ENCODE measurements at places on chromosomes 16 and 17.

DNA sequence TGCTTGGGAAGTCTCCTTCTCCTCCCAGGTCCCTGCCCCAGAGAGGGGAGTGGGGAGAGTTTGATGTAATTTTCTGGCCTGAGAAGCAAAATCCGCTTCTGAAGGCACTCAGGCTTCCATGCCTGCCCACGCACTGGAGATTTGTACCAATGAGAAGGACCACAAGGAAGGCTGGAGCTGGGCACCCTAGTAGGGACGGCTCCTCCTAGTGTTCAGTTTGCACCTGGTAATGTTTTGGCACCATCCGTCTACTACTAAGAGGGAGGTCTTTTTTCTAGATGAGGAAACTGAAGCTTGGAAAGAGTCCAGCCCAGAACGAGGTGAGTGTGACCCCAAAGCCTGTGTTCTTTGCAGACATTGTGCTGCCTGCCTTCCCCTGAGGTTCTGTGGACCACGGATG is 83.6 kb upstream of the NLRP1 start:
- no peak for DNase-seq

GRCh38 chr17:28364665-28365363 is at the start of gene SEBOX:
Gene SEBOX (minus strand): TSS chr17:28365199. CDS start chr17:28365151, 48 bp downstream.
- no peak for DNase-seq

DNA sequence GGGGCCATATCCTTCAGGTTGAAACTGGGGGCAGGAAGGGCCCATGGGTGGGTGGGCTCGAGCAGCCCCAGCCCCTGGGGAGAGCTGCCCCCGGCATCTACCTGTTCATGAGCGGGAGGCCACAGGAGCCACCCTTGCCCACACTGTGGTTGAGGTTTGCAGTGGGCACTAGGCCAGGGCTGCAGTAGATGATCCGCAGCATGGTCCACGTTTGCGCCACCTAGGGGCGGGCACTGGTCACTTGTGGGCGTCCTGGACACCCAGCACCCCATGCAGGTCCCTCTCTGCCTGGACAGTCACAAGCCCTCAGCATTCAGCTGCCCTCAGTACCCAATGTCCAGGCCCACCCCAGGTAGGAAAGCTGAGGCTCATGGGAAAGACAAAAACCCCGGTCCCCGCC is 1.8 kb upstream of the JMJD8 start:
- peak; percentile 26 for DNase-seq

DNA sequence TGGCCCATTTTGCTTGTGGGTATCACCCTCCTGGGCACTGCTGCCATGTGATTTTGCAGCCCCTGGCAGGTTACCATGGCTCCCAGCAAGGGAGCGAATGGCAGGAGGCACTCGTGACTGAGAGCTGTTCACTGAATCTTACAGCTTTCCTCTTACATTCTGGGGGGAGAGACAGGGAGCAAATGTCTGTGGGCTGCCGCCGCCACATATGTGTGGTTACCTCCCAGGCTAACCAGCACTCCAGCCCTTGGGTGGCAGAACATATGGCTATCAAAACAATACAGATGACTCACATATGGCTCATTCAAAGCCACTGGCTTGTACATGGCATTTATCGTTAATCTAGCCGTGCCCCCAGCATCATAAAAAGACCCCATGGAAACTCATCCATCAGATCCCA is 19.8 kb downstream of the GTF3C1 start:
- DNase-seq, result no peak

DNA sequence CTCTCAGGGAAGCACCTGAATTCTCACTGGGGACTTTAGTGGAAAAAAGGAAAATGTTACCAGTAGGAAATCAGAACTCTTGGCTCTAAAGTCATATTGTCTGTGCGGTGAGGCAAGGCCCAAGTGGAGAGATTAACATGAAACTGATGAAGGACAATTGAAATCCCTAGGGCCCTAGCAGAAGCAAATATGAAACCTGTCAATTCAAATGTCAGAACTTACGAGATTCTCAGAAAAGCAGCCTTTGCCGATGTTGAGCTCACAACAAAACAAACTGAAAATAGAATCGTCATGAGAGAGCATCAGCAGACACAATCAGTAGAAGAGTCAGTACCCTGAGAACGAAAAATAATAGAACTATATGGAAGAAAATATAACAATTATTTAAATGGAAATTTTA is 108.8 kb downstream of the ELAC2 start:
- DNase-seq, result no peak

- no peak for DNase-seq
Observed at GRCh38 chr17:30086896-30087295, 29.7 kb upstream of the NSRP1 start.

- no peak for DNase-seq
Observed at GRCh38 chr17:64340557-64340956, 50.1 kb downstream of the PECAM1 start.

DNA sequence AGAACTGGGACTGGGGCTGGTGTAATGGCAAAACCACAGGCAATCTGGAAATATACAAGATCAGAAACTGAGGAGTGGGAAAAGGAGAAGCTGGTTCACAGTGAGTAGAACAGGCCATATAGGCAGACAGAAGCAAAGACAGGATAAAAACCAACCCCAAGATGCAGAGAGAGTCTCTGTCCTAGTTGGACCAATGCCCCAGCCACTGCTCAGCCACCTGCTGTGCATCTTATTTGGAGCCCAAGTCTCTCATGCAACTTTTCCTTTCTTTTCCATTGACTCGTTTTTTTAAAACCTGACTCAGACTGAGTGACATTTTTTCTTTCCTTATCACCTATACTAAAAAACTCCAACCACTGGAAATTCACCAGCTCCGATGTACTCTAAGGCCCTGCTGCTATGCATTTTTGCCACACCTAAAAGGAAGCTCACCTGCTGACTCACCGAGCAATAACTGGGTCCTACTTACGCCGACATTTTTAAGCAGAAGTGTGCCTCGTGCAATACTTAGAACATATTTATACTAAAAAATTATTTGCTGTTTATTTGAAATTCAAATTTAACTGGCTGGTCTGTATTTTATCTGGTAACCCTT is 100.8 kb upstream of the XYLT1 start:
- DNase-seq, result no peak

GRCh38 chr16:86082418-86083030 is 183.6 kb downstream of the IRF8 start:
- DNase-seq, result no peak

DNA sequence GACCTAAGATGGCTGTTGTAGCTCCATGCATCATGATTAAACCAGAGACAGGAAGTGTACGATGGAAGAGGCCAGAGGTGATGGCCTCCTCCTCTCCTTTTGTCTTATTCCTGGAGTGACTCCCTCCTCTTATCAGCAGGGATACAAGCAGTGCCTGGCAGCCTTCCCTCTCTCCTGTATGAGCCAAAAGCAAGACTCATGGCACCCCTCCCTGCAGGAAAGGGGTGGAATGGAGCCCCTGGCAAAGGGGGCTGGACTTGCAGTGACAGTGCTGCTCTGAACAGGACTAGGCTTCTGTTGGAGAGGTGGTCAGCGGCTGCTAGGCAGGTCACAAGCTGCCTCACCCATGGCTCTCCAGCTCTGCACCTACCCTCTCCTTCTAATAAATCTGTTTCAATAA is 8.4 kb downstream of the TXNL4B start:
- no peak for DNase-seq

- peak; percentile 48 for DNase-seq
Observed at GRCh38 chr17:3558603-3559269, 1.1 kb upstream of the TRPV3 start.

- no peak for DNase-seq
Observed at GRCh38 chr16:55263271-55264250, 60.4 kb upstream of the IRX6 start.

- DNase-seq, result peak; percentile 69
Observed at GRCh38 chr17:32486111-32486700, 587 bp upstream of the CDK5R1 start.

- no peak for DNase-seq
Observed at GRCh38 chr17:17084317-17084835, 42.1 kb downstream of the MPRIP start.

DNA sequence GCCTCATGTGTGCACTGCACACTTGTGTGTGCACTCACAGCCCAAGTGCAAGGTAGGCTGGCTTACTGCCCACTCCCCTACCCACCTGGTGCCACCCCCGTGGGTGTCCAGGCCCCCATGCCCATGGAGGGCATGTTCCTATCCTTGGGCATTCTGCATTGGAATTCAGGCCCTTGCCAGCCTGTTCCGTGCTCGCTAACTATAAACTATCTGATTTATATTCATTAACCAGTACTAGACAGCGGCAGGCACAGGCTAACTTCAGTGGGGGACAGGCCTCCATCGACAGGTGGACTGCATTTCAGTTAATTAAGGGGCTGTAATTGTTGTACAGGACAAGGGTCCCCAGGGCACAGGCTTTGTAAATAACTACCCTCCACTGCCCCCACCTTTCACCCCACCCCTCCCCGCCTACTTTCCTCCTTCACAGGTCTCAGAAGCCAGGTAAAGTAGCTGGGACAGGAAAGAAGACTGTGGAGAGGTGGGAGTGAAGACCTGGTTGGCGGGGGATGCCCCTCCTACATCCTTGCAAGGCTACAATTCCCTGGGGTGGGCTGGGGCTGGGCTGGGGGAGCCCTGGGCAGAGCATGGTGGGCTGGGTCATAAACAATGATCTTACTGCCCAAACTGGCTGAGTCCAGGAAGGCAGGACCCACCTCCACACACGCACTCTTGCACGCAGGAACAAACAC is 119.0 kb upstream of the LHX1 start:
- DNase-seq, result no peak

DNA sequence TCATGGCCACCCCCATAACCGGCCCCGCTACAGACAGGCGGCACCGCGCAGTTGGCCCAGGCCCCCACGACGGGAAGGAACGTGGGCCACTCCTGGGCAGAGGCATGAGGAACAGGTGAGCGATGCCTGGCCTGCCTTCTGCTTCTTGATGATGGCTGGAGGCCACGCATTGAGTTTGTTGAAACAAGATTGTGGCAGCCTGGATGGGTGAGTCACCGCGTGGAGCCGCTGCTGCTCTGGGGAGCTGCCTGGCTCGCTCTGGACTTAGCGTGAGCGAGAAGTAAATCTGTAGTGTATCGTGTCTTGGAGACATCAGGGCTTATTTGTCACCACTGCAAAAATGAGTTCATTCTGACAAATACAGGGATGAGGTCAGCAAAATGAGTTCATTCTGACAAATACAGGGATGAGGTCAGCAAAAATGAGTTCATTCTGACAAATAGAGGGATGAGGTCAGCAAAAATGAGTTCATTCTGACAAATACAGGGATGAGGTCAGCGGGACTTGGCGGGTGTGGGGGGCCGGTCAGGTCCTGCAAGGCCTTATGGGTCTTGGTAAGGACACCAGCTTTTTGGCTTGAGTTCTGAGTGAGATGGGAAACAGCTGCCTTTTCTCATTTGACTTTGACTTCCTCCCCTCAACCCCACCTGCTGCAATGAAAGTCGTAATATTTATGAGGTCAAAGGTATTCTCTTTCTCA is 93.0 kb downstream of the SEC14L1 start:
- peak; percentile 15 for DNase-seq

- DNase-seq, result no peak
Observed at GRCh38 chr17:22300731-22301352, 608.5 kb downstream of the KCNJ18 start.

DNA sequence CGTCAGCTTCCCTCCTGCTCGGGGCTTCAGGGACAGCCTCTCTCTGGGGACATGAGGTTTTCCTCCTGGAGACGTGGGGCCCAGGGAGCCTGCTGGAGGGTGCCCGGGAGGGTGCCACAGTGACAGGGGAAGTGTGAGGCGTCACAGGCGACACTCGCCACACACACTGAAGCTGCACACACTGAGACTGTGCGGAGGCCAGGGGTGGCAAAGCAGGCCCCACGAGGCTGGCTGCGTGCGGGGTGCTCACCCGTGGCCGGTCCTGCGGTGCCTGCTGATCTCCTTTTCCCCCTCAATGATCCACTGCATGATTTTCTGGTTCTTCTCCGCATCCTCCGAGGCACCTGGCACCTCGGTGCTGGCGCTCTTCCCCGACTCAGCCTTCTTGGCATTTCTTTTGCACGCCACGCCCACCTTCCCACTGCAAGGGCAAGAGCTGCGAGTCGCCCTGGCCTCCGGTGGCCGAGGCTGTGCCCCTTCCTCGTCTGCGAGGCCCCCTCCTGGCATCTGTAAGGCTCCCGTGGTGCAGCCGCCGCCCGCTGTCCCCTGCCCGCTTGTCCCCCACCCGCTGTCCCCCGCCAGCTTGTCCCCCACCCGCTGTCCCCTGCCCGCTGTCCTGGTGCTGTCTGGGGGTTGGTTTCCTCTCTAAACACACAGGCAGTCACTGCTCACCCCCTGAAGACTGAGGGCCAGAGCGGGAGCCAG is 14.0 kb downstream of the PDIA2 start:
- DNase-seq, result no peak

DNA sequence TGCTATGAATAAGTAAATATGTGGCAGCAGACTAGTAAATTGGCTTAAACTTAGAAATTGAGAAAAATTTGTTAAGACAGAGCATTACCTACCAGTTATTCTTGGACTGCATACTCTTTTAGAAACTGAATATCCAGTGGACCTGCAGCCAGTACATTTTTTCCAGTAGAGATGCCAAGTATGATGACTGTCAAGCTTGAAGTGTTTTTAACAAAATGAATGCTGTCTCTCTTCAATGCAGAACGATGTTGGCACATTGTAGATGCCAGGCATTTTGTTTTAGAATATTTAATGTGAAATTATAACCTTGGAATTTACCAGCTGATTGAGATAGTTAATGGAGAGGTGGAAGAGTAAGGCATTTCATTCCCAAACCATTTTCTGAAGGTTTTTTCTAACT is 52.5 kb downstream of the NFAT5 start:
- DNase-seq, result no peak

- DNase-seq, result no peak
Observed at GRCh38 chr17:63652106-63652505, 29.9 kb downstream of the MAP3K3 start.

- DNase-seq, result no peak
Observed at GRCh38 chr16:72805486-72805885, 242.4 kb downstream of the ZFHX3 start.

DNA sequence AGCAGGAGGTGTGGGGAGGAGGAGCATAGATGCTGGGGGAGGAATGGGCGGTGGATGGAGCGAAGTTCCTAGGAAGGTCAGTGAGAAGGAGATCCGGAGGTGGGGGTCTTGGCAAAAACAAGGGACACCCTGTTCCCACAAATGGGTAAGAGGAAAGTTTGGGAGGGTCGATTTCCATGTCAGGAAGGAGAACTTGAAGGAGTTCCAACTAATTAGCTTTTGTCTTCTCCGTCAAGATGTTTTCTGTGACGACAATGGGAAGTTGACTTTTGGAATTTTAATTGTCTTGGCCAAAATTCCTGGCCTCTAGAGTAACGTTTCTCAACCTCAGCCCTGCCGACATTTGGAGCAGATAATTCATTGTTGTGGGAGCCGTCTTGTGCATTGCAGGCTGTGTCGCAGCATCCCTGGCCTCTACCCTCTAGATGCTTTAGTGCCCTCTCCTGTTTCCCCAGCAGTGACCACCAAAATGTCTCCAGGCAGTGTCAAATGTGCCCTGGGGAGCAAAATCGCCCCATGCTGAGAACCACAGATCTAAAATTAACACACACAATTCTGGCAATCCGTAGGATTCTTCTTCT is 97.1 kb downstream of the PITPNC1 start:
- no peak for DNase-seq
